Thyroid gland (tissue), 4 donors: ENCODE measurements at places on chromosomes 2 and 18. TPM values are rescaled to one million over a fixed set of nuclear protein-coding genes. Genes with fewer than 3 reads are reported as not detected.
A peak's percentile ranks its signal among the peaks of the same experiment; 100 is the strongest.

DNA sequence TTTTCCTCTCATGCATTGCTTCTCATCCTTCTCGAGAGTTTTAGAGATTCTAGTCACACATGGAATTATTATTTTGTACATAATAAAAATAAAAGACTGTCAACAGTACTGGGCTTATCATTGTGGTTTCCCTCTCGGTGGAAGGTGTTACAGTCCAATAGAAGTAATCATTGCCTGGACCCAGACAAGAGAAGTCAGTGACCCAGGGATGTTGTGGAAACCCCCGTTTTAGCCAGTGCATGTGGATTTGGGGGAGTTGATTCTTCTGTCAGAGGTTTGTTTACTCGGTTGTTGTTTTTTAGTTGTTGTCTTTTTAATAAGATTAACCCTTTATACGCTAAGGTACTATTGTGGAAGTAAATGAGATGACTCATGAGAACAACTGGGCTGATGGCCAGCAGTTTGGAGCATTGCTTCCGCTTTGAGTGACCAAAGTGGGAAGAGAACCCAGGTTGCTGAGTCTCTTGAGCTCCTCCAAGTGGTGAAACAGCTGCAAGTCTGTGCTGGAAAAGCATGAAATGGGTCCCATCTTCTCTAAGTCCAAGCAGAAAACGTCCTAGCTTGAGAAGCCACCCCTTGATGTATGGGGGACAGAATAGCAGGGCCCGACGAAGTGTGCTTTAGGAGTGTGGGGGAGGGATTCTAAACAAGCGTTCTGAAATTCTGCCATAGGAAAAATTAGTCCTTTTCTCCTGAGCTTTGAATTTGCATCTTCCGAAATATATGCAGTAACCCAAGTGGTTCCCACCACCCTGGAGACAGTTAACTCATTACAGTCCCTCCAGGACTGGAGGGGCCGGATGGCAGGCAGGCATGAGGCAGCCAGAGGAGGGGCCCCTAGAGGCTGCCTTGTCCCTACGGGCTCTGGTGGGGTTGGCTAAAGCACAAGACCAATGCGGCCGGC is 61.8 kb upstream of the GPR45 start:
- DNase-seq: peak; percentile 78
- no peaks in the 10 kb centered on the region for H3K27me3 ChIP-seq
- H3K4me3 ChIP-seq: no peak overlapping the region
- no peaks in the 10 kb centered on the region for H3K36me3 ChIP-seq

DNA sequence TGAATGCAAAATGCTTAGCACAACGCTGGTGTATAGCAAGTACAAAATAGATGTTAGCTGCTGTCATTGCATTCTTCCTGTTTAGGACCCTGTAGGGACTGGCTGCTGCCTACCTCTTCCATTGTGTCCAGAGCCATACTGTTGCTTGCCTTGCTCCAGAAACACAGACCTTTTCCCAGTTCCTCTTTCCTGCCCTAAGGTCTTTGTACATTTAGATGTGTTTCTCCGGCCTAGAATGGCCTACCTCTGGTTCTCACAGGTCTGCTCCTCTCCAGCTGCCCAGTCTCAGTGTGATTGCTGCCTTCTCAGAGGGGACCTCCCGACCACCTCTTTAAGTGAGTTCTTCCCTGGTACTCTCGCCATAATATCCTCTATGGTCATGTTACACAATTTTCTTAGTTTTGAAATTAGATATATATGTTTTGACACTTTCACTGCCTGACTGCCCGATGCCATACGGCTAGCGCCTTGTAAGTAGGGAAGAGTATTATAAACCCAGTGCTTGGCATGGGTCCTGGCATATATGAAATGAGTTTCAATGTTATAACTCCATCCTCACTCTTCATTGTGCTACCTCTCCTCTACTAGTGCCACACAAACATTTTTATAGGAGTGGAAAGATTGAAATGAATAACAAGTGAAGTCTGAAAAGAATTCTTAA is 48.3 kb downstream of the RFTN2 start:
- no peak overlapping the region for H3K27ac ChIP-seq
- no peak overlapping the region for H3K4me3 ChIP-seq
- no peaks in the 10 kb centered on the region for H3K27me3 ChIP-seq
- no peaks in the 10 kb centered on the region for H3K36me3 ChIP-seq

GRCh38 chr18:75545189-75545588 is 117.7 kb upstream of the SMIM21 start:
- no peak for DNase-seq
- H3K36me3 ChIP-seq: no peaks in the 10 kb centered on the region
- H3K27ac ChIP-seq: no peak overlapping the region
- no peaks in the 10 kb centered on the region for H3K4me1 ChIP-seq
- no peaks in the 10 kb centered on the region for H3K27me3 ChIP-seq

GRCh38 chr2:97645112-97645694 is 659 bp upstream of the COX5B start:
- H3K4me1 ChIP-seq: peaks cover 15% of the 10 kb centered on the region
- H3K4me3 ChIP-seq: peak overlapping the region; percentile 16
- H3K27me3 ChIP-seq: no peaks in the 10 kb centered on the region
- H3K36me3 ChIP-seq: peaks cover 22% of the 10 kb centered on the region
- no peak for DNase-seq
- peak overlapping the region; percentile 85 for H3K27ac ChIP-seq

DNA sequence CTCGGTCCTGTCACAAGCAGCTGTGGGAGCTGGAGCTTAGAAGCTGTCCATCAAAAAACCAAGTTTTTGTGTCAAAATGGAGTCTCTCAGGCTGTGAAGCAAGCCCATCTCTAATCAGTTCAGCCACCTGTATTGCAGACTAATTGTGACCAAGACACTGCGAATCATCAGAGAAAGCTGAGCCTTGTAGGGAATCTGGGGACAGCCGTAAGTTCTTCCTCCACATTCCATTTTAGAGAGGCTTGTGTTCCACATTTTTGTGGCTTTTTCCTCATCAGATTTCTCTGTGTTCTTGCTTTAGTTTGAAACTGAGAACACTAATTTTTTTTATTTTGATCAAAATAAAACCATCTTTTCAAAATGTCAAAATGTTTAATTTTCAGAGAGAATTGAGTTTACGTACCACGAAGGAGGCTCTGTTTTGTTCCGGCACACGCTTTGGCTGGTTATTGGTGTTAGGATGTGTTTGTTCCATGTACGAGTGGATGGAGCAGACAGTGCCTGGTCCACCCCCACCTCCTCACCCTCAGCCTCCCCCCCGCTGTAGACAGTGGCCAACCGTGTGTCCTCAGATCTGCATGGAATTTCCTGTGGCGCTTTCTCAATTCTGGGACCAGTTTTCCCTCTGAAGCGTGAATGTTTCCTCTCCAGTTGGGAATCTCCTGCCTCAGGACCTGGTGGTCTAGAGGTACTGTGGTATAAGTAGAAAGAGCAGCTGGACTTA is 140.8 kb downstream of the AGAP1 start:
- no peak overlapping the region for H3K4me3 ChIP-seq
- H3K4me1 ChIP-seq: peaks cover 4% of the 10 kb centered on the region
- no peaks in the 10 kb centered on the region for H3K27me3 ChIP-seq

LCT gene
- not detected for total RNA-seq

KHK gene
- 1.3 TPM for total RNA-seq

ABCG5 gene
- not detected for total RNA-seq
